ENCODE measurements at places on chromosomes 11 and 22. TPM values are rescaled to one million over a fixed set of nuclear protein-coding genes. Genes with fewer than 3 reads are reported as not detected.

DNA sequence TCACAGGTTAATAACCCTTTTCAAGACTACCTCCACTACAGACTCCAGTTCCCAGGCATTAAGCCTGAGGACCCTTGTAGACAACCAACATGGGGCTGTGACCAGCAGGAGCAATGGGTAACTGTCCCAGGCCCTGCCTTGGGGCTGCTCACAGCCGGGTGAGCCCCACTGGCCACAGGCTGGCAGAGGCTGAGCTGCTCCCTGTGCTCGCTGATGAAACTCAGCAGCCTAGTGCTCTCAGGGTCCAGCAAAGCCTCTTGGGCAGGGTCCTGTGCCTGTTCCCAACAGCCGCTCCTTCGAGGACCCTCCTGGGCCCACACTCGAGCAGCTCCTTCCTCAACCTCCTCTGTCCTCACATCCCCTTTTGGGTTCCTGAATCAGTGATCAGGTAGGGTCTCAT, 99.8 kb downstream of the VPREB1 start:
- H3K4me1 ChIP-seq = no peaks in the 10 kb centered on the region
- no peak overlapping the region for H3K4me3 ChIP-seq
- peaks cover 3% of the 10 kb centered on the region for H3K27me3 ChIP-seq

The TMPRSS6 gene
- polyA plus RNA-seq = not detected

GRCh38 chr22:23804781-23805291, 18.1 kb downstream of the SMARCB1 start:
- peaks cover 6% of the 10 kb centered on the region for H3K4me1 ChIP-seq
- no peak overlapping the region for H3K4me3 ChIP-seq
- no peak overlapping the region for H3K27ac ChIP-seq

The CHRDL2 gene
- 3.1 TPM for polyA plus RNA-seq

DNA sequence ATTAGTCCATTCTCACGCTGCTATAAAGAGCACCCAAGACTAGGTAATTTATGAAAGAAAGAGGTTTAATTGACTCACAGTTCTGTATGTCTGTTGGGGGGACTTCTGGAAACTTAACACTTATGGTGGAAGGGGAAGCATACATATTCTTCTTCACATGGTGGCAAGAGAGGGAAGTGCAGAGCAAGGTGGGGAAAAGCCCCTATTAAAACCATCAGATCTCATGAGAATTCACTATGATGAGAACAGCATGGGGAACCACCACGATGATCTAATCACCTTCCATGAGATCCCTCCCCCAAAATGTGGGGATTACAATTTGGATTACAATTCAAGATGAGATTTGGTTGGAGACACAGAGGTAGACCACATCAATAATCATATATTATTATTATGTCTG, 25.7 kb downstream of the CEP57 start:
- DNase-seq = no peak
- peaks cover 46% of the 10 kb centered on the region for H3K36me3 ChIP-seq
- no peak overlapping the region for H3K4me3 ChIP-seq
- H3K4me1 ChIP-seq = no peaks in the 10 kb centered on the region

- H3K27me3 ChIP-seq = no peaks in the 10 kb centered on the region
- H3K4me3 ChIP-seq = no peak overlapping the region
- DNase-seq = no peak
- H3K36me3 ChIP-seq = no peaks in the 10 kb centered on the region
These were observed 47.1 kb downstream of the ZNRF3 start for GRCh38 chr22:28930357-28931007.

- no peaks in the 10 kb centered on the region for H3K27me3 ChIP-seq
- H3K36me3 ChIP-seq = no peaks in the 10 kb centered on the region
- DNase-seq = no peak
- H3K4me3 ChIP-seq = no peak overlapping the region
These were observed 30.6 kb upstream of the TMPRSS4 start for GRCh38 chr11:118046051-118046963.

All from psoas muscle (tissue), 8 donors.